Inflammatory macrophage (primary cell): ENCODE measurements at places on chromosomes 5 and 9.

GRCh38 chr5:139141446-139142204, 56.5 kb downstream of the SIL1 start:
- no peak for DNase-seq

GRCh38 chr5:94793113-94793815, 174.8 kb downstream of the SLF1 start:
- DNase-seq, result peak; percentile 13

DNA sequence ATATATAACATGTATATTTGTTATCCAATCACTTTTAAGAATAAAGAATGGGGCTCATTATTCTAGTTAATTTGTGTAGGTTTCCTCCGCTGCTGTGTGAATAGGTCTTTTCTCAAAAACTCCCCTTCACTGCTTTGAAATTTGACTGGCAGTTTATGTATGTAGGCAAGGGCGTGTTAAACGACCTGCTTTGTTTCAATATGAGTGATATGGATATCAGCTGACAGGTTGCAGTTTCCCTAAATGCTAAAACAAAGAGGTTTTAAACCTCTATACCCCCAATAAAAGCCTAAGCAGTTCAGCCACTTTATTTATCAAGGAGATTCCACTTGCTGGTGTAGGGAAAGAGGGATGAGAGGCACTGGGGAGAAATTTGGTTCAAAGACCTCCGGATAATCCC, 159.6 kb downstream of the TMEM167A start:
- DNase-seq, result no peak

DNA sequence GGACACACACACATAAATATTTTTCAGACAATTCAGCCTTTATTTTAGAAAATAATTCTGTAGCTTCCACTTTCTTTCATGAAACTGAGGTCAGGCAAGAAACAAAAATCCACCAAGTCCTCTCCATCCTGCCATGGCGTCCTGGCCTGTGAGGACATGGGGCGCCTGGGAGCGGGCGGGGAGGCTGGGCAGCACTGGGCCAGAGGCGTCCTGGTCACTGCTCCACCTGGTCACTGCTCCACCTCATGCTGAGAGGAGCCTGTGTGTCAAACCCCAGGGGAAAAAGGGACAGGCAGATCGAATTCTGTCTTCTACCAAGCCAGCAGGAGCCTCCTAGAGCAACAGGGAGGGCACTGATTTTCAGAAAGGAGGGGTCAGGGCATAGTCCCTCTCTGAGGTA, 12.1 kb downstream of the MGAT1 start:
- DNase-seq, result no peak

GRCh38 chr5:169494383-169494935, 89.1 kb upstream of the SPDL1 start:
- no peak for DNase-seq

DNA sequence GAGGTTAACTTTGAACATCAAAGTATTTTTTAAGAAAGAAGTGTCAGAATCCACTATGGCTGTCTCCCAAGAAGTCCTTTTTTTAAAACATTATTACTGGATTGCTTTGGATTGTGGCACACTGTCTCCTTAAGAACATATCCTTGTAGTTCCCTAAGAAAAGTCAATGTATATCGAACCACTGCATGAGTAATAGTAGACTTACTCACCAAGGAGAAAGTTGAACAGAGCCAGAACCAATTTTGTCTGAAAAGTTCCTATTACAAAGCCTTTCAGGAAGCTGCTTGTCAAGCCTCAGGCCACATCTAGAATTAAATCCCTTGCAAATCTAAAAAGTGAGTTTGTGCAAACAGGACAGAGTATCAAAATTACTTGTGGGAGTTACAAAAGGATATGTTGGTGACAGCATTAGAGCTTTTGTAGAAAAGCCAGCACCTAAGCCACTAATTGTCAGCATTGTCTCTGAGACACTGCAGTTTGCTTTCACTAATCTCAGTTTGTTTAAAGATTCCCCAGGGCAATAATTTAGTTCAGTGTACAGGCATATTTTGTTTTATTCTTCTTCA, 195.4 kb downstream of the MPDZ start:
- DNase-seq, result no peak

- DNase-seq, result no peak
Observed at GRCh38 chr9:134688661-134689320, 47.2 kb downstream of the COL5A1 start.

- no peak for DNase-seq
Observed at GRCh38 chr5:127961763-127962145, 121.8 kb upstream of the SLC12A2 start.

DNA sequence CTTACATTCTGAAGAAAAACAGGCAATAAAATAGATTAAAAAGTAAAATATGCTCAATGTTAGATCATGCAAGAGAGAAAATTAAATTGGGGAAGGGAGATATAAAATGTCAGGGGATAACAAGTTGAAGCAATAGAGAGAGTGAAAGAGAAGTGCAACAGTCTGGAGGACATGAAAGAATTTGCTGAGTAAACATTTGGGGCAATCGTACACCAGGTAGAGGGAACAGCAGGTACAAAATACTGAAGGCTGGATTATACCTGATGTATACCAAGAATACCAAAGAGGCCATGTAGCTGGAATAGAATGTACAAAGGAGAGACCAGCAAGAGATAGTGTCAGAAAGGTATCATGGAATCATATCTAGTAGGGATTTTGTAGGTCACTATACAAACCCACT, 300.8 kb downstream of the DNAH5 start:
- no peak for DNase-seq

DNA sequence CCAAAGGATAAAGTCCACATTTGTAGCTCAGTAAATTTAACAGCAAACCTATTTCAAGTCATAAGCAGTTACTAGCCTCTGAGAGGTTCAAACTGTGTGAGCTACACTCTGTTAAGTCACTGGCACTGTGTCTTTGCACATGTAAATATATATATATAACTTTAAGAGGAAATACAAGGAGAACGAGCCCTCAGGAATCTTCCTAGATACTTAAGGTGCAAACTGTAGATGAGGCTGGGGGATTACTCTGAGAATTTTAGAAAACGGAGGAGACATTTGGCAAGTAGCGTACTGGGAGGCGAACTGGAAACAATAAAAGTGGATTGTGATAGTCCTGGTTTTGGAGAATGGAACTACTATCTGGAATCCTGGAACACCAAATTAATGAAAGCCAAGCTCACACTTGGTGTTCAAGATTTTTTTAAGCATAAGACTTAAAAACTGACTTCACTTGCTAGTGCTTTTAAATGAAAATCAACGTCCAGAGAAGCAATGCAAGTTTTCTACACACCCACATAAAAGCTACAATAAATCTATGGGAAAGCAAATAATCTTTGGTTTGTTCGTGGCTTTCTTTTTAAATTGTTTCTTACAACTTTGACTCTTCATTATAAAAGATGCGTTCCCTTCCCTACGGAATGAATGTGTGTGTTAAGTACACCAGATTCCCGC, 1057.0 kb upstream of the DMAC1 start:
- DNase-seq, result no peak

DNA sequence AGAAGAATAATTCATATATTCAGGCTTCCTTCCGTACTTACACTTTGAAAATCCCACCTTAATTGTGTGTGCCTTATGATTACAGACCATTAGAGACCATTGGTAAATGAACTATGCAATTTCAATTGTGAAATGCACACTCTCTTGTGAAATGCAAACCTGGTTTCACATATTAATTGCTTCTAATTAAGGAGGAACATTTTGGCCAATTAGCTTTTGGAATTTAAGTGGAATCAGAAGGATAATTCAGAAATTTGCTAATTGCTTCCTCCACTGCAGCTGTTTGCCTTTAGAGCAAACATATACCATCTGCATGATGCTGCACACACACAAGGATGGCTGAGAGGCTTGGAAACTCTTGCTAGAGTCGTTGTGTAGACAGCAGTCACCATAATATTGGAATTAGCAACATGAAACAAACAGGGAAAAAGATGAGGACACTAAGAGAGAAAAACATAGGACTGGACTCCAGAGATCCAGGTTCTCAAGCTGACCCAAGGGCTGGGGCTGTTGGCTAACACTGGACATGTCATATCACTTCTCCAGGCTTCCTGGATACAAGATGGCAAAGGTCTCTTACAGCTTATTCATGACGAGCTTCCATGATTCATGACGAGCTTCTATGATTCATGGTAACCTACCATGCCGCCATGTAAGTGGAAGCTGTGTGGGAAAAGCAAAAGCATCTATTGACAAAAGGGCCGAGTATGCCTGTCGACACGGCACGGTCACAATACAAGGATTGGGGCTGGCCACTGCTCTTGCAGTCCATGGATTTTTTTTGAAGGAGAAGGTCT, 78.0 kb downstream of the PTCH1 start:
- DNase-seq, result no peak

DNA sequence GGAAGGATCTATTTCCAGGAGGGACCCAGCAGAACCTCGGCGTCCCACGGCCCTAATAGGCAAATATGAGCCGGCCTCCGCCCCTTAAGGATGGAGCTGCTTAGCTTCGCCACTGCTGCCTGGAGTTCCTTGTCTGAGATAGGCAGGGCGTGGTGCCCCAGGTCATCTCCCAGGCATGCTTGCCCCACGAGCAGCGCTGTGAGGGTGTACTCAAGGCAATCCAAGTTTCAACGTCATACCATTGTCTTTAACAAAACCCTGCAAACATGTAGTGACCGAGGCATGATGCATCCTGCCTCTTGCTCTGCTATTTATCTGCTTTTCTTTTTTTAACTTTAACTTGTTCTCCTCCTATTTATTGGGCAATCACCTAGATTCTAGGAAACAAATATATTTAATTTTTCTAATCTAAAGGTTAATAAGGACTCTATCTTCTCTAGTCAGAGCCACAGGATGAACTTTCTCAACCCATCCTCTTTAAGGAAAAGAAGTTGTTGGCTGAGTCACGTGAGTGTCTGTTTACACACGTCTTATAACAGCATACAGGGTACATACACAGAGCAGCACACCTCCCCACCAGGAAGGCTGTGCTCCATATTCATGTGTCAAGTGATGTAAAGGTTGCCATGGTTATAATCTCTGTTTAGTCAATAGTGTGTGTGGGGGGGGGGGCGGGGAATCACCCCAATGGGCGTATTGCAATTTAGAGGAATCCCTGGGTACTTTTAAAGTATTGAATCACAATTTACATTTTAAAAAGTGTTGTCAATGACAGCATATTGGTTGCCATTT, 27.3 kb upstream of the ZSWIM6 start:
- DNase-seq, result no peak

DNA sequence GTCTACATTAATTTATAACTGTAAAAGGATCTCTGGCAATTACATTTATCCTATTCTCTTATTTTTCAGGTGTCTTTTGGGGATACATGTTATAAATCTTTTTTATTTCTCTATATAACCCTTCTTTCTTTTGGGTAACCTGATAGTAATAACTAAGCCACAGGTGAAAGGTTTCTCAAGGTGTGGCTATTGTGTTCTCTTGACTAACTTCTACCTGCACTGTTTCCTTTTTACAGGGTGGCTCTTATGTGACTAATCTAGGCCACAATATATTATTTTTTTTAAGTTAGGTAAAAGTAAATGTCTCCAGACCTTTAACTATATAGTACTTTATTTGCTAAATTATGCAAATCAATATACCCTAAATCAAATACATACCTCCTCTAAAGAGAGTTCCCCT, 193.2 kb downstream of the EFNA5 start:
- DNase-seq, result no peak

DNA sequence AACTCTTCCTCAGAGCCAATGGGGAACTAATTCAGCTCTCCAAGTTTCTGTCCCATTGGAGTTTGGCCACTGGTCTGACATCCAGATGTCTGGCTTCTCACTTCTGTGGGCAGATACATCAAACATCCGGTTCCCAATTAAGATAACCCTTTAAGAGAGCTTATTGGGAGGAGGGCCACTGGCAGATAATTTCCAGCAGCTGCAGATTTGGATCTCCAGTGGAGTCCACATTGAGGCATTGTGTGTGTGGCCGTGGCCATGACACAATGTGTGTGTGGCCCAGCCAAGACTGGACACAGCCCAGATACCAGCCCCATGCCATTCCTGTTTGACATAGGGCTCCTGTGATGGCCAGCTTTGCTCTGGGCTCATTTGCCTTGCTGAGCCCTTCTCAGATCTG, 110.5 kb upstream of the MAP1B start:
- DNase-seq, result no peak

- DNase-seq, result peak; percentile 3
Observed at GRCh38 chr9:98326459-98327248, 71.2 kb upstream of the TBC1D2 start.

DNA sequence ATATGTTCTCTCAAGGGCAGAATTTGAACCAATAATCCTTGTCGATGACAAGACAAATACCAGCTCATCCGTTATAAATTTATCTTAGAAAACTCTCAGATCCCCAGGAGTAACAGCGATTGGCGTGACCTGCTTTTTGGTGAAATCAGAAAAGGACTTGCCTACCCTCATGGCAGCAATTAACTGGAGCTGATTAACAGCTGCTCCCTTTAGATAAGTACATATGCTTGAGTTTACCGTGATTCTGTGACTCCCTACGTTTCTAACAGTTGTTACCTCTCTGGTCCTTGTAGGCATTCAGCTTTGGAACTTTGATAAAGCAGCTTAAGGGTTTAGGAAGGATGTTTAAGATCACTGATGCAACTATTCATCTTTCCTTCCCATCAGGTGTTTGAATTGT, 2.6 kb downstream of the INVS start:
- no peak for DNase-seq

DNA sequence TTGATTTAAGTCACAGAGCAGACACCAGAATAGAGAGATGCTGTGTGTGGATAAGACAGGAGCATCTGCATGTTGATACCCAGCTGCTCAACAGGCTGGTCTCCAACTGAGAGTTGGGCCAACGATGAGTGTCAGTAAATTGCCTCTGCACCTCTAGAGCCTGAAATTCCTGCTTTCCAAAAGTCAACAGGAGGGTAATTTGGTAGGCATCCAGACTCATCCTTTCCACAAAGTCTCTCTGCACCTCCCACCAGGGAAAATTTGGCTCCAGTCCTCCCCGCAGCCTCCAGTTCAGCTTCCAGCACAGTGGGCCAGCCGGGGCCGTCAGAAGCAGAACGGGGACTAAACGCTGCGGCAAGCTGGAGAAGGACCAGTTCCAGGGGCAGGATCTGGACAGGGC, 136.9 kb downstream of the RFK start:
- DNase-seq, result no peak

DNA sequence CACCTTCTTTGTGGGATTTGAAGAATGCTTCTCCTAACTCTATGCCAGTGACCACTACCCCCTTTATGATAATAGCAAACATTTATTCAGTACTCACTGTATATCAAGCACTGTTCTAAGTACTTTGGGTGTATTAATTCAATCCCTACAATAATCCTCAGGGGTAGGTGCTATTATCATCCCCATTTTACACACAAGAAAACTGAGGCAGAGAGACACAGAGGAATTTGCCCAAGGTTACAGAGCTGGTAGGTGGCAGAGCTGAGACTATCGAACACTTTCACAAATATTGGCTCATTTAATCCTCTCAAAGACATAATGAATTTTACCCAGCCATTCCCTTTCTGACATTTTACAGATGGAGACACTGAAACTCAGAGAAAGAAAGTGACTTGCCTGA, 9.8 kb upstream of the LARP1 start:
- DNase-seq, result no peak

- no peak for DNase-seq
Observed at GRCh38 chr9:107142430-107142829, 140.6 kb upstream of the RAD23B start.
